ENCODE measurements at places on chromosomes 5 and 9. TPM values are rescaled to one million over a fixed set of nuclear protein-coding genes. Genes with fewer than 3 reads are reported as not detected.

The SPOCK1 gene
- not detected for total RNA-seq

The PLGRKT gene
- total RNA-seq: 4.1 TPM

DNA sequence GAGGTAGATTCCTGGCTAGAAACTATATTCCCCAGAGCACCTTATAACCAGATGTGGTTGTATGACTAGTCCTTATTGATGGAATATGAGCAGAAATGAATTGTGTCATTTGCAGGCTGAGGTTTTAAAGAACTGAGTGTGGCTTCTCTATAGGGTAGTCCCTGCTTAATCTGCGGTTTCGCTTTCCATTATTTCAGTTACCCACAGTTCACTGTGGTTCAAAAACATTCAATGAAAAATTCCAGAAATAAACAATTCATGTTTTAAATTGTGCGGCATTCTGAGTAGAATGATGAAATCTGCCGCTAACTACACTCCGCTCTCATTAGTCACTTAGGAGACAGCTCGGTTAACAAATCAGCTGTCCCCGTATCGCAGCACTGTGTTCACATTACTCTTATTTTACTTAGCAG is 65.1 kb downstream of the ANKRD55 start:
- no peak for DNase-seq

The RABGAP1 gene
- total RNA-seq: 16.3 TPM

The TAF11L9 gene
- total RNA-seq: not detected

GRCh38 chr5:140150201-140150600 is 24.5 kb downstream of the IGIP start:
- DNase-seq: no peak

- no peak for DNase-seq
Observed at GRCh38 chr5:143116814-143117213, 286.7 kb downstream of the NR3C1 start.

- DNase-seq: no peak
Observed at GRCh38 chr5:172417983-172418630, 36.2 kb downstream of the SH3PXD2B start.

DNA sequence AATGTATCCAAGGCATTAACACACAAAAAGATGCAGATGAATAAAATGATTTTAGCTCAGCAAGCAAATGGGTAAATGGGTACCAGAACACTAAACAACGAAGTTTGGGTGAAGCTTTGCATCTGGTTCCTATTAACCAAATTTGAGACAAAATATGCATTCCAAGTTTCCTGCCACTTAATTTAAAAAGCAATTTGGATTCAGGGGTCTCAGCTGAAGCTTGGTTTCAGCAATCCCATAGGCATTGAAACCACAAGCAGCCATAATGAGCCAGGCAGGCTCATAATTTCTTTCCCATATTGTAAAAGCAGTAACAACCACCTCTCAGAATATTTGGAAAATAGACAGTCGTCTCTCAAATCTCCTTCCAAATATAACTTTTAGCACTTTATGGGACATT is 138.9 kb downstream of the NXNL2 start:
- DNase-seq: no peak

The MCC gene
- 20.0 TPM for total RNA-seq

The TMEM174 gene
- total RNA-seq: not detected

The PTPRD gene
- total RNA-seq: 34.2 TPM

GRCh38 chr9:32487981-32488380 is 38.0 kb downstream of the RIGI start:
- DNase-seq: no peak

The DAP gene
- 84.9 TPM for total RNA-seq

The ZNF462 gene
- total RNA-seq: 2.1 TPM

The CTXN3 gene
- total RNA-seq: not detected

DNA sequence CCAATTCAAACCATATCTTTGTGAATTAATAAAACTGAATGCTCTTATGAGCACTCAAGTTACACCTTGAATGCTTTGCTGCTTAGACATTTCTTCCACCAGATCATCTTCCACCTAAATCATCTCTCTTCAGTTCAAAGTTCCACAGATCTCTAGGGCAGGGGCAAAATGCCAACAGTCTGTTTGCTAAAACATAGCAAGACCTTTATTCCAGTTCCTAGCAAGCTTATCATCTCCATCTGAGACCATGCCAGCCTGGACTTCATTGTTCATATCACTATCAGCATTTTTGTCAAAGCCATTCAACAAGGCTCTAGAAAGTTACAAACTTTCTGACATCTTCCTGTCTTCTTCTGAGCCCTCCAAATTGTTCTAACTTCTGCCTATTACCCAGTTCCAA is 119.8 kb downstream of the GIN1 start:
- DNase-seq: no peak

DNA sequence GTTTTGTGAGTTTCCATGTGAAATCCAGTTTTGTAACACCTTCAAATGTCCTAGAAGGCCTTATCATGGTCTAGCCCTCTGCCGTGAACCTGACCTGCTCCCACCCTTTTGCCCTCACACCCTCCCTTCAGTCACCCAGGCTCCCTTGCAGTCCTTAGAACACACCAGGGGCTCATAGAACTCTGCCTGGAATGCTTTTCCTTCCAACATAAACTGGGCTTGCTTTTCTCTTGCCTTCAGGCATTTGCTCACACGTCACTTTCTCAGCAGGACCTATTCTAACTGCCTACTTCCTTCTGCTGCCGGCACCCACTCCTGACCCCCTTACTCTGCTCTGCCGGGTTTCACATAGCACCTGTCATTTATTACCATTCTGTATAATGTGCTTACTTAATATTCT is 111.9 kb downstream of the PDE8B start:
- no peak for DNase-seq

The CERCAM gene
- total RNA-seq: 1.9 TPM

GRCh38 chr5:27830546-27830945 is 792.2 kb upstream of the CDH9 start:
- DNase-seq: no peak

DNA sequence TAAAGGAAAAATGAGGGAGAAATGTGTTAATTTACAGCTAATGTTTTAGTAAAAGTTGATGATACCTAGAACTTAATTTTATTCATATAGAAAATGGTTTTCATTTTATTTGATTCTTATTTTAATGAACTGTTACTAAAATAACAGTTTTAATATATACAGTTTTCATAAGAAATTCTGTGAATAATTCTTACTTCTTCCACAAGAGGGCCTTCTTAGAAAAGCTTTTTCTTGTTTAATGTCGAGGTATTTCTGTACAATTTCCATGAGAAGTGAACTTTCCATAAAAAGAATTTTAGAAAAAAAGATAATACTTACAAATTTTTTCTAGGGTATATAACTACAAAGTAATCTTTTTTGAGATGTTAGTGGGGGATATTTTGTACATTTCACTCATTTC is 73.9 kb downstream of the KLF9 start:
- DNase-seq: no peak

The C9orf50 gene
- total RNA-seq: 0.23 TPM

The PCDHGA3 gene
- total RNA-seq: 0.59 TPM

GRCh38 chr5:143781993-143782520 is 29.9 kb upstream of the HMHB1 start:
- no peak for DNase-seq

GRCh38 chr9:34744295-34745221 is 34.6 kb upstream of the CCL21 start:
- DNase-seq: no peak

The PTPN3 gene
- 30.3 TPM for total RNA-seq

DNA sequence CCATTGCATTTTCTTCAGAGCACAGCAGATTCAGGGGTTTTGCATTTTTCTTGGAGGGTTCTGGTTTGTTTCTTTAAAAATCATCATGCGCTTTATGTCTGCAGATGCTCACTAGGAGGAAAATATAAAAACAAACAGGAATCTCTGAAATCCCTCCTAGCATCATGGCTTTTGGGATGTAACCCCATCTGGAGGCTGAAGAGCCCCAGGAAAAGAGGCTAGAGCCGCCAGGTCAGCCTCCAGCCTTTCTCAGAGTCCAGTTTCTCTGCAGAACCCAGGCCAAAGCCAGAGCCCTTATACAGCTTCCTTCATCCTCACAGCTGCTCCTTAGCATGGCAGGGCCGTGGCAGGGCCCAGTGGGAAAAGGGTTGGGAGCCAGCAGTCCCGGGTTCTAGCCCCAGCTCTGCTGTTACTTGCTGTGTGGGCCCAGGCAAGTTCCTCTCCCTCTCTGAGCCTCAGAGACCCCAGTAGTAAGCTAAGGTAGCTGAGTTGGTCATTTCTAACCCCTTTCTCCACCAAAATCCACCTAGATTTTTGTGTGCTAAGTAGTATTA is 62.1 kb downstream of the PAX5 start:
- DNase-seq: no peak

GRCh38 chr5:2187156-2187555 is 304.4 kb upstream of the IRX4 start:
- DNase-seq: no peak

- DNase-seq: no peak
Observed at GRCh38 chr9:115204904-115205453, 87.0 kb upstream of the TNC start.

The NR5A1 gene
- total RNA-seq: not detected
